ENCODE measurements at places on chromosomes 12 and 14.
A peak's percentile ranks its signal among the peaks of the same experiment; 100 is the strongest.

DNA sequence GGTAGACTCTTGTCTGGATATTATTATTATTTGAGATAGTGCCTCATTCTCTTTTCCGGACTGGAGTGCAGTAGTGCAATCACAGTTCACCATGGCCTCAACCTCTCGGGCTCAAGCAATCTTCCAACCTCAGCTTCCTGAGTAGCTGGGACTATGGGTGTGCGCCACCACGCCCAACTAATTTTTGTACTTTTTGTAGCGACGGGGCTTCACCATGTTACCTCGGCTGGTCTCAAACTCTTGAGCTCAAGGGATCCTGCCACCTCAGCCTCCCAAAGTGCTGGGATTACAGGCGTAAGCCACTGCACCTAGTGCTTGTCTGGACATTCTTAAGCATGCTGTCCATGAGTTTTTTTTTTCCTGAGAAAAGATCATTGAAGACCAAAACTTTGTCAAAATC lies 498.9 kb upstream of the RGS6 start:
- no peak for DNase-seq

GRCh38 chr14:46384611-46385010 lies 267.0 kb downstream of the RPL10L start:
- no peak for DNase-seq

DNA sequence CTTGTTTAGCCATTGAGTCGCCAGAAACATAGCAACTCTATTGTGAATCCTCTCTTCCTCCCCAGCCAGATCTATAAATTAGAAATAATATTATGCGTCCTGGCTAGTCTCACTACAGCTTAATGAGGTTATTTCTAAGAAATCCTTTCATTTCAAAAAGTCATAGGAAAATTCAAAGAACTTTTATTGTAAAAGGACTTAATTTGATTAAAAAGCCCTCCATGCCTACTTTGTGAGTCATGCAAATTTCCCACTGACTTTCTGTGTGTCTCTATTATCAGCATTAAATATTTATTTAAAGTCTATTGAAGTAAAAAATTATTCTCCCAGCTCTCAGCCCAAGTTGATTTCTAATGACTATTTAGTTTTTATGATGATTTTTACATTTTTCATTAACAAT lies 160.7 kb downstream of the PHLDA1 start:
- peak; percentile 59 for DNase-seq

GRCh38 chr14:89356496-89356895 lies 60.5 kb downstream of the FOXN3 start:
- DNase-seq = no peak

DNA sequence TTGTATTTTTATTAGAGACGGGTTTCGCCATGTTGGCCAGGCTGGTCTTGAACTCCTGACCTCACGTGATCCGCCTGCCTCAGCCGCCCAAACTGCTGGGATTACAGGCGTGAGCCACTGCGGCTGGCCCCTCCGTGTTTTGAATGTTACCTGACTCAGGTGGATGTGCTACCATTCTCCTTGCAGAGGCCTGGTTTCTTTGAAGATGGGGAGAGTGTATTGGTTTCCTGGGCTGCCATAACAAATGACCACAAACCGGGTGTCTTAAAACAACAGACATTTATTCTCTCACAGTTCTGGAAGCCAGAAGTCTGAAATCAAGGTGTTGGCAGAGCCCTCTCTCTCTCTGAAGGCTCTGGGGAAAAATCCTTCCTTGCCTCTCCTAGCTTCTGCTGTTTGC lies 98.0 kb downstream of the IRF2BPL start:
- no peak for DNase-seq

DNA sequence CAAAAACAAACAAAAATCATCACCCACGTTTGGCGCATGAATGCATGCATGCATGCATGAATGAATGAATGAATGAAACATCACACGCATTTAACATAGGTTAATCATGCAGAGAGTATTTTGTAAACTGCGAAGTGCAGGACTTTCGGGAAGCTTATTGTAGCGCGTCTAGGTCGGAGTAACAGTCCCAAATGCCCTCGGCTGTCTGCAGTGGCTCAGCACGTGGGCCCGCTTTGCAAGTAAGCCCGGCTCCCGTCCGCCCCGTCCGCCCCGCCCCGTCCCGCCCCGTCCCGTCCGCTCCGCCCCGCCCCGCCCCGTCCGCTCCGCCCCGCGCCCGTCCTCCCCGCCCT lies 263 bp upstream of the IFT81 start:
- no peak for DNase-seq

DNA sequence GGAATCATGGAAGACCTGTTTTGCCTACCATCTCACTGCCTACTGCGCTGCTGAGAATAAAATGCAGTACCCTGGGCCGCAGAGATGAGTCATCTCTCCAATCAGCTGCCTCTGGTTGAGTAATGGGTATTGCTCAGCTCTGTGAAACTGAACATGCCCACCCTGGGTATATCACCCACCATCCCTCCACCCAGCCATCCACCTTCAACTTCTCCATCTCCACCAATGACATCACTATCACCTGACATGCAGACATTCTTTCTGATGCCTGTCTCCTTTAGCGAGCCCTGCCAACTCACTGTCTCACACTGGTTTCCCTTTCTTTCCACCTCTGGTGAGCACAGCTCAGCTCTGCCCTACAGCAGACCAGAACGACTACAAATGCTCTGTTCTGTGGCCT lies 33.6 kb downstream of the E2F7 start:
- DNase-seq = peak; percentile 72

DNA sequence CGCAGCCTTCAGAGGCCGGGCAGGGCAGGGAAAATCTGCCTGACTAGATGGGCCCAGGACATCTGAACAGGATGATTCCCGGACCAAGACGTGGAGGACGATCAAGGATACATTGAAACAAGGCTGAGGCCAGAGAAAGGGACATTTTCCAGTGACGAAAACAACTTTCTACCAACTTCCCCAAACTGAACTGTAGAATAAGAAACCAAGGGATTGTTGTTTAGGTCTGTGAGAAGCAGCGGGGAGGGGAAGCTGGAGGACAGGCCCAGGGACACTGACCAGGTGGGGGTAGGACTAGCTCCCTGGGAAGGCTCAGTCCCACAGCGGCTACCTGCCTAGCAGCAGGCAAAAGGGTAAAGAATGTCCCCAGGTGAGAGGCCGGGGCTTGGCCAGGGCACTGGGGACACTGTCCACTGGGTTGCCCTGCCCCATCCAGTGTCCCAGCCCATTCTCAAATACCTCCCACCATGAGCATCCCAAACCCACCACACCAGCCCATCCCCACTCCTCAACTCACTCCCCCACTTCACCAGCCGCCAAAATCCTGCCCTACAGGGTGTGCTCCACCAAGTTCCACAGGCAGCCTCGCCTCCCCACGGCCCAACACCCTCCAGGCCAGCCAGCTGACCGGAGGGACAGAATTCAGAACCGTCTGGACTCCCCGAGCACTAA lies 995 bp downstream of the TNFRSF1A start:
- no peak for DNase-seq

DNA sequence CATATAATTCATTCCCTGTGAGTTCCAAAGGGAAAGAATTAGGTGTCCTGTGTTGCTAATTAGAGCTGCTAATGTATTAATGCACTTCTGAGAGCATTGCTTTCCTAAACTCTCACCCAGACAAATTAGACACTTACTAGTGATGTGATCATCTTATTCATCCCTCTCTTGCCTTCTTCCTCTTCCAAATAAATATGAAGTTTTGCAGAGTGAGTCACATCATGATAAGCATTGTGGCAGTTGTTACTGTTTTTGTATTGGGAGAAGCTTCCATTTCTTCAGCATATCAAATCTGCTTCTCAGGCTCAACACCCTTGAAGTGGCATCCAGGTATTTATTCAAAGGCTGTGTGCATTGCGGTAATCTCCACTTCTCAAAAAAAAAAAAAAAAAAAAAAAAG lies 37.3 kb upstream of the E2F7 start:
- DNase-seq = peak; percentile 78

- DNase-seq = no peak
These were observed 5.9 kb downstream of the PSEN1 start for GRCh38 chr14:73142216-73142615.

- no peak for DNase-seq
These were observed 104.6 kb downstream of the BICD1 start for GRCh38 chr12:32211066-32211899.

DNA sequence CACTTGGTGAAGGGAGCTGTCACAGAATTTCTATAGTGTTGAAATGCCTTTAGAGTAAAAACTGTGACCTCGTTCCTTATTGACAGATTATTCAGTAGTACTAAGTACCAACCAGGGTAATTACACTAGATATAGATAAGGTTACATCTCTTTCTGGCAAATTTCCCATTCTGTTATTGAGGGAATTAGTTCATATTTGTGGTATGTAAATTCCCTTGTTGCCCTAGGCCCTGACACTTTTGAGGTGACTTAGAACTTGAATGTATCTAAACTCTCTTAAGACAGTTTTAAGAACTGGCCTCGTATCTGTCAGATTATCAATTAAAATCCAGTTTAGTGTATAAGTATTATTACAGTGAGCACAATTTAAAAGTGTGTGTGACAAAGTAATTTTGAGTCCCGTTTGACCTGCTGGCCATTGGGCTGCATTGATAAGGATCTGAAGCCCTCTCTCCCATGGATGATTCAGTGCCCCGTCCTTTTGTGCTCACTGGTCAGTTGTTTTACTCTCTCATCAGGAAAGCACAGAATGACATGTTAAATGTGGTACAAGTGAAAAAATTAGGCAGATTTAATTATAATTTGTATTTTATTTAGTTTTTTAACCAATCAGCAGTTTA lies 123.2 kb downstream of the GPR135 start:
- no peak for DNase-seq

- DNase-seq = peak; percentile 63
These were observed 87.2 kb upstream of the FGD4 start for GRCh38 chr12:32312049-32312670.

DNA sequence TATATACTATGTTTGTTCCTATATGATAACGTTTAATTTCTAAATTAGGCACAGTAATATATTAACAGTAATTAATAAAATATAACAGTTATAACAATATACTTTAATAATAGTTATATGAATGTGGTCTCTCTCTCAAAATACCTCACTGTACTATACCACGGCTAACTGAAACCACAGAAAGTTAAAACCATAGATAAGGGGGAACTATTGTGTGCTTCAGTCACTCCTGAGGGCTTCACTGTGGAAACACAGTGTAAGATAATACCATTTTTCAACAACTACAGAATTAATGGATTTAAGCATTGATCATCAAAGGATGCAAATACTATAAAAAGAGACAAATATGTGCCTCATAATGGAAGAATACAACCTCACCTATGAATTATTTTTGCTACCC lies 266.4 kb upstream of the RGS6 start:
- no peak for DNase-seq

- DNase-seq = no peak
These were observed 118.4 kb downstream of the PPHLN1 start for GRCh38 chr12:42444192-42444943.

DNA sequence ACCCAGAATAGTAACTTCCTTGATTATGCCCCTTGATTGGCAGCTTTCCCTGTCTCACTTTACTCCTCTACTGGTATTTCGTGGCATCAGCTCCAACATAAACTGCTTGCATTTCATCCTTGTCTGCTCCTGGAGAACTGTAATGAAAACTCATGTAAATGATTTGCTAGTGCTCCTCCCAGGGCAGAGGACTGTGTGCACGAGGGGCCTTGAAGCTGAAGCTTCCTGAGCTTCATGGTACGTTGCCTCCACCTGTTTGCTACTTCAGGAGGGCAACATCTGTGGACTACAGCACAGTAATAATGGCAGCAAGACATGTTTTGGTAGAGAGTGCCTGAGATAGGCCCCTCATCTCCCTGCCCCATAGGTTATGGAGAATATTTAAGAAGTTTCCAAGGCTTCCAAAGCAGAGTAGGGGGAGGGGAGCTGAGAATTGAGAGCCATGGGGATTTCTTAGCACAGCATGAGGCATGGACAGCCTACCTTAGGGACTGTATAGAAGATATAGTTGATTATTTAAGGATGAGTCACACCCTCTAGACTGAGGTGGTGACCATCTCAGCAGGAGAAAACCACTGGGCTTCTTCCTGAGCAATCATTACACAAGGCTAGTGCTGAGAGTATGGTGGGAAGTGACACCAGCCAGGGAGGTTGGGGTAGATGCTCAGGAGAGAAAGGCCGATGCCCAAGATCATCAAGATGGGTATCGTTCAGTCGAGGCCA lies 29.5 kb downstream of the CCDC198 start:
- DNase-seq = peak; percentile 37

DNA sequence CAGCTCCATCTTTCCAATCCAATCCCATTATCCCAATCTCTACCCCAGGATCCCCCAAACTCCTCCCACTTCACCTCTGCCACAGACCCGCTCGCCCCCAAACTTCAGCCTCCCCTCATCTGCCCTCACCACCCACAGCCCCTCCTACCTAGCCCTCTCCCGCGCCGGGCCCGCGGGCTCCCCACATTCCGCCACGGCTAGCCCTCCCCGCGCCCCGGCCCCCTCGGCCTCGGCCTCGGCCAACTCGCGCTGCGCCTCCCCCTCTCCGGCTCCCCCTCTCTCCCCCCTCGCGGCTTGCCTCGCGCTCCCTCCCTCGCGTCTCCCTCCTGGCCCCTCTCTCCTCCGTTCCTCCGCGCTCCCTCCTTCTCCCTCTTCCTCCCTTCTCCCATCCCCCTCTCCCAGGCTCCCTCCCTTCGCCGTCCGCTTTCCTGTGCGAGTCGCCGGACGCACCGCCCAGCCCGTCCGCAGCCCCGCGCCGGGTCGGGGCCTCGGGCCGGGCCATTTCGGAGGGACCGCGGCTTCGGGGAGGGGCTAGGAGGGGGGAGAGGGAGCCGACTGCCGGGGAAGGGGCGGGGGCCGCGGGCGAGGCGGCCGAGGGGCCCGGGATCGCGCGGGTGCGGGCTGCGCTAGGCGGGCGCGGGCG lies at the start of gene ATN1:
TSS of gene ATN1 (plus strand) at position 581 of the 643 bp plus-strand sequence. CDS start 6,043 bp downstream, outside the sequence.
- peak; percentile 82 for DNase-seq

- peak; percentile 92 for DNase-seq
These were observed 32.9 kb downstream of the SYNE3 start for GRCh38 chr14:95483309-95484165.

DNA sequence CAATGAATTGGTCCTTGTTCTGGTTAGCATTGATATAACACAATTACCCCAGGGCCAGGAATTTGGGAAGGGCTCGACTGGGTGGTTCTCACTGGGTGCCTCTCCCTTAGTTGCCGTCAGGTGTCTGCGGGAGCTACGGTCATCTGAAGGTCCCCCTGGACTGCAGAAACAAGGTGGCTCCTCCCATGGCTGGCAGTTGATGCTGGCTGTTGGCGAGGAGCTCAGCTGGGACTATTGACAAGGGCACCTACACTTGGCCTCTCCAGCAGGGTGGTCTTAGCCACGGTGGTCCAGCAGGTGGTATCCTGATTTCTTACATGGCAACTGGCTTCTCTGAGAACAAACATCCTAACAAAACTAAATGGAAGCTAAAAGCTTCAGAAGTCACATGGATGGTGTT lies 41.0 kb upstream of the RGS6 start:
- no peak for DNase-seq

GRCh38 chr12:87985069-87985675 lies 44.0 kb downstream of the C12orf50 start:
- no peak for DNase-seq

- no peak for DNase-seq
These were observed 35.5 kb downstream of the KRT80 start for GRCh38 chr12:52156311-52156710.

Data from astrocyte of the spinal cord (primary cell).